ENCODE measurements at places on chromosomes 7 and 10.

DNA sequence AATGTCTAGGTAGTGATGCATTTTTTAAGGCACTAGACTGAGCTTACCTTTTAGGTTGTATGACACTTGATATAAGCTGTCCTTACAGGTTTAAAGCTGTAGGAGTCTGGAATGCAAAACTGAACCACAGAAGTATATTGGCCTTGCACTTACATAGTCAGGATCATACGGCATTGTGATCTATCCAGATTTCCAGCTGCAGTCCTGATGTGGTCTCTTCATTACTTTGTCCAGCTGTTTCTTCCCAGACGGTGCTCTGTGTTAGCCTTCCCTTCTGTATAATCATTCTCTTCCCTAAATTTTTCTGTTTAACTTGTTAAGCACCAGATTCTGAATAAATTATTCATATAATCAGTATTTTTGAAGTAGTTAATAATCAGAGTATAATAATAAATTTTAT is 67.1 kb downstream of the AUTS2 start:
- no peak for DNase-seq

DNA sequence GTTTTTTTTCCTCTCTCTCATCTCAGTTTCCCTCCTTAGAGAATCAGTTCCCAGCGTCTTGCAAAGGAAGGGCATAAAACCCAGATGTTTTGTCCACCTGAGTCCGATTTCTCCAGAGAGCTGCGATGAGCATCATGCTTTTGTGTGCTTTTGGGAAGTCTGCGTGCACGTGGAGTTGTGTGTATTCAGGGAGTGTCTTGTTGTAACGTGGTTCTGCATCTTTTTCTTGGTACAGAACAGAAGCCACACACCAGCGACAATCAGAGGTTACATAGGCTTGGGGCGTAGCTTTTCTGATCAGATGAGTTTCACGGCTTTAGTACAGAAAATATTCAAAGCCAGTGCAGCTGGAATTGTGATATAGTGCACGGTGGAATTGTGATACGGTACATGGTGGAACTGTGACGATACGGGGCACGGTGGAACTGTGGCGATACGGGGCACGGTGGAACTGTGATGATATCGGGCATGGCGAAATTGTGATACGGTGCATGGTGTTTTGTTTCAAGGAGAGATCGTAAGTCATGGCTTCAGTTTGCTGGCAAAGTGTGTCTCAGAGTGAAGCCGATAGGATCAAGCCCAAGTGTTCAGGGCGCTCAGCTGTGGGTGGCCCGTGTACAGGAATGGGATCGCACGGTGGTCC is 32.8 kb downstream of the FOXK1 start:
- DNase-seq, result no peak

GRCh38 chr10:89173075-89173474 is 34.0 kb downstream of the CH25H start:
- no peak for DNase-seq

DNA sequence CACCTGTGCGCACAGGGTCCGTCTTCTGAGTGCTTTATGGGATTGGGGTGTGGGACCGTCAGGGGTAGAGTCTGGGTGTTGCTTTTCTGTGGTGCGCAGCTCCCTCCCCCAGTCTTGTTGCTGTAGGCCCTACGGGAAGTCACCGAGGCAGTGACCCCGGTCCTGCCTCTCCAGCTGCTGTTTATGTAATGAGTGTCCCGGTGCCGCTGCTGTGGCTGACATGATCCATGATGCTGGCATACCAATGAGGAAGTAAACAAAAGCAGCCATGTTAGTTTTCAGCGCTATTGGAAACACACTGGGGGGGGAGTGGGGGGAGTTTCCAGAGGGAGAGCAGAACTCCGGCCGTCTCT is 1.1 kb downstream of the TRIM8 start:
- DNase-seq, result peak; percentile 44

- DNase-seq, result no peak
Observed at GRCh38 chr7:130393841-130394411, 13.6 kb downstream of the CPA1 start.

DNA sequence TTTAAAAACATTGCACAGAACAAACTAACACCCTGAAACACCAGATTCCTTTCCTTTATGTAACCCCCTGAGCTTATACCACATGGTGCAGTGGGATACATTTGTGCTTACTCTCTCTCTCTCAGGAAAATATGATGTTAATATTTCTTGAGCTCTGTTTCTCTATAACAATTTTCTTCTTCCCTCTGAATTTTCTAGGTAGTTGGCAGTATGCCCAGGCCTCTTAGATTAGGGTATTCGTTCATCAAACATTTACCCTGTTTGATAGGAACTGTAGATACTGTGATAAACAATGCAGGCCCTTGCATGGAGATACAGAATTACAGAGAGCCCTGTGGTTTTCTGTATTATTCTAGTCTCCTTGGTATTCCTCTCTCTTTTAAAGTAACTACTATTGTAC is 567.8 kb downstream of the IPMK start:
- no peak for DNase-seq

- DNase-seq, result no peak
Observed at GRCh38 chr7:128939861-128940410, 2.2 kb downstream of the IRF5 start.

DNA sequence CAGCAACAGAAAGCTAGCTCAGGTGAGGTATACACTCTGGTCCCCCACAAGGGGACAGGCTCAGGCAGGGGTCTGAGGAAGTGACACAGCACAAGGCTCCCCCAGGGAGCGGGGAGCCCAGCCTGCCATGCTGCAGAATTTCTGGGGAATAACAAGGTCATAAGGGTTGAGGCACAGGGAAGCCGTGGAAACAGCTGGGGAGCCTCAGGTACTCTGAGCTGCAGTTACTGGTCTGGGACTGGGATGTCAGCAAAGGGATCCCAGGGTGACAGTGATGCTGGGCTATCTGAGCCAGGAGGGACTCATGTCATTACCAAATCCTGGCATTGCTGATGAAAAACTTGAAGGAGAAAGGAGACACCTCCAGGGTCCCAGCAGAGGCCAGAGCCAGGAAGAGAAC is 64.4 kb upstream of the NANOS1 start:
- DNase-seq, result no peak

DNA sequence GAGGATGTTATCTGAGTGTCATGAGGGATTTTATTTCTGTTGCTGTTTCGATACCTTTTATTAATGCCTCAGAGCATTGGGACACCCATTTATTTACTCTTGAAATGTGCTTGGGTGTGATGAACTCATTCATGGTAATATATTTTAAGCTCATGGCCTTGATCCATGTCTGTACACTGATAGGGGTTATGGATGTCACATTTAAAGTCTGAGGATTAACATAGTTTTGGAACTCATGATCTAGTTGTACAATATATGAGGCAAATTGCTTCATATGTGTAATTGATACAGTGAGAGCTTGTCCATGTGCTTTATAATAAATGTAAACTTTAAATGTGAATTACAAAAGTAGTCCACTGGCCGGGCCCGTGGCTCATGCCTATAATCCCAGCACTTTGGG is 23.0 kb upstream of the ZRANB1 start:
- no peak for DNase-seq

- DNase-seq, result no peak
Observed at GRCh38 chr7:29457565-29458011, 106.0 kb upstream of the PRR15 start.

- DNase-seq, result no peak
Observed at GRCh38 chr10:71649631-71650030, 69.9 kb downstream of the C10orf105 start.

GRCh38 chr7:21544303-21544656 is 1.4 kb downstream of the DNAH11 start:
- DNase-seq, result no peak

- no peak for DNase-seq
Observed at GRCh38 chr7:152866791-152867501, 107.4 kb downstream of the ACTR3B start.

DNA sequence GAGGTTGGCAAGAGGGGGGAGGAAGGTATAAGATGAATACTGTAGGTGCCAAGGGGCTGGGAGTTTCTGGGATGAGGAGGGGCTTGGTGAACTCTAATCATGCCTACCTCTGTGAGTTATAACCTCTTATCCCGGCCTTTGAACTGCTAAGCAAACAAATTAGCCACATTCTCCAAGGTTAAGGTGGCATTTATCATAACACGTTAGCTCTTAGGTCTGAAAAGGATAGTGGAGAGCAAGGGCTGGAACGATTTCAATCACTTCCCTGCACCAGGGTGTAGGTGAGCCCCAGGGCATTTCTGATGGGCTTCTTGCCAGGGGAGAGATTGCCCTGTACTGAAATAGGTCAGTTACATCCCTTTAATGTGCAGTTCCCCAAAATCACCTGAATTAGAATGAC is 28.6 kb upstream of the DMBT1 start:
- no peak for DNase-seq

DNA sequence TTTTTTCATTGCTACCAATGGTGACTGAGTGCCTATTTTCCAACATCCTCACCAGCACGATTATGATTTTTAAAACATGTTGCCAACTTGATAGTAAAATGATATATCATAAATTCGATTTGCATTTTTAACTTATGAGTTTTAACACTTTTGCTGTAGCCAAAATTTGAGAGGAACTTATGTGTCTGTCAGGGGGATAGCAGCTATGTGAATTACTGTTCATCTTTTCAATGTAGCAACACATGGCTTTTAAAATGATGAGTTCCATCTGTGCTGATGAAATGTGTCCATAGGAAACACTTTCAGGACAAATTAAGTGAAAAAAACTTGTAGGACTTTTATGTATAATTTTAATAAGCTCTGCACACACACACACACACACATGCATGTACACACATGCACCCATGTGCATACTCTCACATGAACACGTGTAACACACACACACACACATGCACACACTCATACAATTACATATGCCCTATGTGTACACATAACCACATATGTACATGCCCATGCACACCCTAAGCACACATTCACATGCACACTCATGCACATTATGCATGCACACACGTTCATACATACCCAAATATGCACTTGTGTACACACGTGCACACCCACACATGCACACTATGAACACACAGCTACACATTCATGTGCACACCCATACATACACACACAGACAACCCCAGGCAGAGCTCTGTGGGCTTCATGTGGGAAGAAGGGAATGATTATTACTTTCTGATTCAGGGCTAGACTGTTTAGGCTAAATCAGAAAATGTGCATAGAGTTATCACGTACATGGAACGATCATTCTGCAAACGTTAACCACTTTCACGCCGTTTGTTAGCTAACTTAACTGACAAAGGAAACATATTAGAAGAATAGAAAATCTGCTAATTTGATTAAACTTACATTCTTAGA is 68.9 kb downstream of the C10orf143 start:
- DNase-seq, result no peak

DNA sequence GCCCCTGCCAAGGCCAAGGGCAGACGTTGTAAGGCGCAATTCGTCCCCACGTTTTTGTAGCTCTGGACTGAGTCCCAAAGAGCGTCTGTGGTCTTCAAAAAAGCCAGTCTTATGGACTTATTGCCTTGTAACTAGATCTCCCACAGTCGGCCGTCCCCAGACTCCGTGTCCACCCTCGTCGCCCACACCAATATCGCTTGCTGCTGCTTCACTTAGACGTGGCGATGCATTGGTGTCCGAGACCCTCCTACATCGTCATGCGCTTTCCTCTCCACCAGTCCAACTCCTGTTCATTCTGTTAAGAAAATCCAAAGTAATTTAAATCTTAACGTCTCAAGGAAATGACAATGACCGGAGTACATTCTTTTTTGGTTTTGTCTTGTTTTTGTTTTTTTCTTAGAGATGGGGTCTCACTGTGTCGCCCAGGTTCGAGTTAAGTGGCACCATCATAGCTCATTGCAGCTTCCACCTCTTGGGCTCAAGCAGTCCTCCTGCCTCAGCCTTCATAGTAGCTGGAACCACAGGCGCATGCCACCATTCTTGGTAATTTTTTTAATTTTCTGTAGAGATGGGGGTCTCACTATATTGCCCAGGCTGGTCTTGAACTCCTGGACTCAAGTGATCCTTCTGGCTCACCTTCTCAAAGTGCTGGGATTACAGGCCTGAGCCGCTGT is 851 bp downstream of the KIFBP start:
- no peak for DNase-seq

DNA sequence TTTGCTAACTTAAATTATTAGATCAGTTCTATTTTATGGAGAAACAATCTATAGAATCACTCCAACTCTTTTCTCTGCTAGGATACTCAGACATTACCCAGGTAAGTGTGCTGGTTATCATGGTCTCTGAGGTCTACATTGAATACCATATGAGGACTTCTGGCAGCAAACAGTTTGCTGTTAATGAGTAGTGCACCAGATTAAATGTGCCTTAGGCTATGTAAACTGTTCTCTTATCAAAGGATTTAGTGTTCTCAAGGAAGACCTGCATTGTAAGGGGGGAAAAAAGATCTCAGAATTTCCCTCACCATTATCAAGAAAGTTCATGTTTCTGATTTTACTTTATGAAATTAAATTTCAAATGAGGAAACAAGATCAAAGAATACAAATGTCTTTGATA is 107.5 kb downstream of the ITGB8 start:
- DNase-seq, result no peak

- DNase-seq, result no peak
Observed at GRCh38 chr7:117012284-117012683, 59.0 kb downstream of the ST7 start.

GRCh38 chr7:107687656-107688055 is 27.0 kb downstream of the SLC26A4 start:
- DNase-seq, result no peak

GRCh38 chr10:45602082-45602730 is 70.4 kb downstream of the ZFAND4 start:
- DNase-seq, result no peak

GRCh38 chr10:4522296-4523000 is 303.6 kb upstream of the AKR1E2 start:
- DNase-seq, result no peak

DNA sequence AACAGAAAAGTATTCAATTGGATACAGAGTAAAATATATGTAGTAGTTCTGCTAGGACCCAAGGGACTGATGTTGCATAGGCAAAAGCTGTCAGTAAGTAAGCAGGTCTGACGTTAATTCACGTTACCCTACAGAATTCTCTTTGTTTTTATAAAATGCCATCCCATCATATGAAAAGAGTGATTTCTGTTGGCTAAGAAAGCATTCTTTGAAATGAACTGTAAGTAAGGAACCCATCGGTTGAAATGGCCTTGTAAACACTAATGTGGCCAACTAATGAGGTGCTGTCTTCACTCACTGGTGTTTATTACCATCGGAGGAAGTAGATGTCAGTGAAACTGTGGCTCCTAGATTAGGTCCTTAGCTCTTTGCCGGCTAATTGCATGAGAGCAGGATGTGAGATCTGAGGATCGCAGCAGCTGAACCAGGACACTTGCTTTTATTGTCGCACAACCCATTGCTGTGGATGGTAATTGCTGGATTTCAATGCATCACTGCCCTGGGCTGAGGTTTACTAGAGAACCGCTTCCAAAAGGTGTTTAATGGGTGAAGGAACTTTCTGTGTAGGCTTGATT is 49.5 kb downstream of the UBE3C start:
- no peak for DNase-seq

GRCh38 chr10:48658243-48658974 is 26.3 kb upstream of the WDFY4 start:
- peak; percentile 46 for DNase-seq

GRCh38 chr10:133173860-133174640 is 14.0 kb downstream of the KNDC1 start:
- no peak for DNase-seq

Measured in activated gamma-delta T cell treated with Interleukin-2 at 50 U/mL for 16 hours (primary cell).